ENCODE measurements at places on chromosomes 12 and 14.

GRCh38 chr14:71482671-71483070, 449.6 kb upstream of the RGS6 start:
- no peak for DNase-seq

- DNase-seq: no peak
These were observed 63.5 kb downstream of the CLMN start for GRCh38 chr14:95256002-95256775.

- no peak for DNase-seq
These were observed 41.8 kb upstream of the FOXN3 start for GRCh38 chr14:89458713-89459420.

DNA sequence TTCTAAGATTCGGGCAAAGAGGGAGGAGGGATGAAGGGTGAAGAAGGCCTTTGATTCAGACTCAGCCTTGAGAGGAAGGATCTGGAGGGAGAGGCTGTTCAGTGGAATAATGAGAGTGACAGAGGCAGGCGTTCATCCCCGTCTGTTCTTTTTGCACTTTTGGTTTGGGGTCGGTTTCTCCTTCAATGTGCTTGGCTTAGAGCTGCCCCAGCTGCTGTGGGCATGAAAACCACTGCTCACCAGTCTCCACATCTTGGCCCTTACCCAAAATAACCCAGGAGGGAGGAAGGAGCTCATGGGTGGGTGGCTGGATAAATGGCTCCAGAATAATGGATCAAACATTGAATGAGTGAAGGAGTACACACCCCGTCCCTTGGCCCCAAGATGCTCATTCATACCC, 261.7 kb upstream of the FKBP4 start:
- no peak for DNase-seq

DNA sequence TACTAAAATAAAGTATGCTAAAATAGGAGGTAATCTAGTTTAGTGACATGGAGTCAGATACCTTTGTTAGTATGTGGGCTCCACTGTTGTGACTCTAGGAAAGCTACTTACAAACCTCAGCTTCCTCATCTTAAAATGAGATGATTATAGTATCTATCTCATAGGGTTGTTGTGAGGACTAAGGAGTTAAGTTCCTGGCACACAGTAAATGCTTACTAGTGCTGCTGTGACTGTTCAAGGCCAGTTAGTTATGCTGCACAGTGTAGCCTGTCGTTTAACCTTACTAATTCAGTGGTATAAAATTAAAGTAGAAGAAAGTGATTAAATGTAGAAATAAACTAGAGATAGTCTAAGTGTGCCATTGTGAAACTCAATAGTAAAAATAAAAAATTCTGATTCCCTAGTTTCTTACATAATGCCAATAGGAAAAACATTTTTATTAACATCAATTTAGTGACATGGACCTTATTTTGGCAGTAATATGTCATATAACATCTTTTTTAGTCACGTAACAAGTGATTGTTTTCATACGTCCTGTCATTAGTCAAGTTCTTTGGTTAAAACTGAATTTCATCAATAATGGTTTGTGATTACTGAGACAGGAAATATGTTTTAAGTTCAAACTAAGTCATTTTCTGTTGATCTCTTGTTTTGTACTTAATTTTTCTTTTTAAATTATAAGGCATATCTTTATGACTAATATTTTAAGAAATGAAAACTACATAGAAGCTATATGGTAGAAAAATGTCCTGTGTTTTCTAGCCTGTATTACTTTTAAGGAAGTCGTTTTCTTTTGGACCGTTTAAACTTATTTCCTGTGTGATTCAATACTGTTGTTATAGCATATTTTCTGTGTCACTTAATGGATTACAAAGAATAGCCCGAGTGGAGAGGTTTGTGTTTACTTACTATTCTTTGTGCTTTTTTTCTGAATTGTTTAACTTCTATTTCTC, 74.0 kb downstream of the PCNX1 start:
- DNase-seq: no peak

DNA sequence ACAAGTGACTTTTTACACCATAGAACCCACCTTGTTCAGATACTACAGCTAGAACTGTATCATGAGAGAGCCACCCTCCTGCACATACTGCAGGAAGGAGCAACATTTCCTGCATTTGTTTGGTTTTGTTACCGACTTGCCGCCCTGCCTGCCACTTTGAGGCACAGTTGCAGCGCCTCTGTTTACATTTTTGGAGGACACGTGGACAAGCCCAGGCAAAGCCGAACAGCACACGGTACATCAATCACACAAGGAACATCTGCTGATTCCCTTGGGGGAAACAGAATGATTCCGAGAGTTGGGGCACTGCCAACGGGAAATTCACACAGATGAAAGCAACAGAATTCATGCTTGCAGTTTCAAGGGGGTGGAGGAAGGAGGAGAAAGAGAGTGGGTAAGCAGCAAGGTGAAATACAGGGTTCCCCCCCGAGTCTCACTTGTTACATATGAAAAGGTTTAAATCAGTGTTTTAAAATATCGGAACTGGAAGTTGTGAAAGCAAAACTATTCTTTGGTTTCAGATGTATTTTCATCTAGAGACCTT, 110.7 kb downstream of the BTG1 start:
- peak; percentile 17 for DNase-seq

GRCh38 chr12:14982562-14982961, 9.7 kb downstream of the PDE6H start:
- no peak for DNase-seq

GRCh38 chr14:91317381-91318308, 73.1 kb upstream of the GPR68 start:
- peak; percentile 50 for DNase-seq

DNA sequence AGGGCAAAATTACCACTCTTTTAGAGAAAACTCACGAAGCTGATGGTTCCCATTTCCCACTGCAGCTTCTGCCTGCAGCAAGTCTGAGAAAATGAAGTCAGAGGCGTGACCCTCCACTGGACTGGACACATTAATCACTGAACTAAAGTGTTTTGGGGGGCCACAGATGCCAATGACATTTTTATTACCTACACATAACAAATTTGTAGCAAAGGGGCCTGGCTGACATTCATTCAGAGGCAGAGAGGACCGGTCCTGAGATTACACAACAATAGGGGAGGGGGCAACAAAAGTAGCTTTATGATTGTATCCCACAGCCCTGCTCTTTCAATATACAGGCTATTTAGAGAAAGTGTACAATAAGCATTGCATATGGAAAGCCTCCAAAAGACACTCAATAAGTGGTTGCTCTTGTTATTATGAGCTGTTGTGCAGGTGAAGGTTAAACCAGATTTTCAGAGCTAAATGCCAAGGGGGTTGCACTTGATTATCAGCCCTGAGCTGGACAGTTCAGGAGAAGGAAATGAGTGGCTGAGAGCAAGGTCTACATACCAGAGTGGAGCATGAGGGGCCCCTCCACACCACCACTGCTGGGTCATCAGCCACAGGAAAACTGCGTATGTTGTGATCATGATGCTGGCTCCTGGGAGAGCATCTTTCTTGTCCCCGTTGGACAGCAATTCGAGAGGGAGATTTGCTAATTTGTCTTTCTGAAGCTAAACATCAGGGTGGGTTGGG, 41.5 kb upstream of the CCDC60 start:
- DNase-seq: no peak

DNA sequence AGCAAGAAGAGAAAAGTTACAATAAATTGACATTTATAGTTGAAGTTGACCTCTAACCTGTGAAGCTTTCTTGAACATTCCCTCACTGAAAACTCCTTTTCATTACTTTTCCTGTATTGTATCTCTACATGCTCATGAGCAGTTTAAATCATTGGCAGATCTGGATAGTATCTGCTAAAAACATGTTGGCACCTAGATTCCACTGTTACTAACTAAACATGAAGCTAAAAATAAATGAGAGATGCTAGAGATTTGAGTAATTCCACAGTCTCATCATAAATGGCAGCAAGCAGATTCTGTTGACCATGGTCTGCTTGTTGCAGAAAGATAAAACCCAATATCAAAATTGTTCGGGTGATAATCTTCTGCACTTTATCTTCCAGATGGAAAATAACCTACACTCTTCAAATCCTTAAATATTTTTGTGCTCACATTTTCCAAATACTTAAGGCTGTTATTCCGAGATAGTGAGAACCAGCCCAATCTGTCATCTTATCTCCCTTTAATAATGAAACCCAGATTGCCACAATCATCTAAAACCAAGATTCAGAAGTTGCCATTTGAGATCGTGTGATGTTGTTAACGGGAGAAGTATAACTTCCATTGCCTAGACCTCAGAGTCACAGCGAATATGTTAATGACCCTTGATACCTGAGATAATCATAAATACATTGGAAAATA, 171.0 kb upstream of the DAAM1 start:
- no peak for DNase-seq

Data from stimulated activated CD4-positive, alpha-beta T cell treated with anti-CD3 and anti-CD28 coated beads, Interleukin-12 subunit alpha, Interleukin-12 subunit beta, amount 100 ng/mL, for 24 hours (primary cell).